Common myeloid progenitor, CD34-positive (primary cell): ENCODE measurements at places on chromosomes 7 and 10.
A peak's percentile ranks its signal among the peaks of the same experiment; 100 is the strongest.

DNA sequence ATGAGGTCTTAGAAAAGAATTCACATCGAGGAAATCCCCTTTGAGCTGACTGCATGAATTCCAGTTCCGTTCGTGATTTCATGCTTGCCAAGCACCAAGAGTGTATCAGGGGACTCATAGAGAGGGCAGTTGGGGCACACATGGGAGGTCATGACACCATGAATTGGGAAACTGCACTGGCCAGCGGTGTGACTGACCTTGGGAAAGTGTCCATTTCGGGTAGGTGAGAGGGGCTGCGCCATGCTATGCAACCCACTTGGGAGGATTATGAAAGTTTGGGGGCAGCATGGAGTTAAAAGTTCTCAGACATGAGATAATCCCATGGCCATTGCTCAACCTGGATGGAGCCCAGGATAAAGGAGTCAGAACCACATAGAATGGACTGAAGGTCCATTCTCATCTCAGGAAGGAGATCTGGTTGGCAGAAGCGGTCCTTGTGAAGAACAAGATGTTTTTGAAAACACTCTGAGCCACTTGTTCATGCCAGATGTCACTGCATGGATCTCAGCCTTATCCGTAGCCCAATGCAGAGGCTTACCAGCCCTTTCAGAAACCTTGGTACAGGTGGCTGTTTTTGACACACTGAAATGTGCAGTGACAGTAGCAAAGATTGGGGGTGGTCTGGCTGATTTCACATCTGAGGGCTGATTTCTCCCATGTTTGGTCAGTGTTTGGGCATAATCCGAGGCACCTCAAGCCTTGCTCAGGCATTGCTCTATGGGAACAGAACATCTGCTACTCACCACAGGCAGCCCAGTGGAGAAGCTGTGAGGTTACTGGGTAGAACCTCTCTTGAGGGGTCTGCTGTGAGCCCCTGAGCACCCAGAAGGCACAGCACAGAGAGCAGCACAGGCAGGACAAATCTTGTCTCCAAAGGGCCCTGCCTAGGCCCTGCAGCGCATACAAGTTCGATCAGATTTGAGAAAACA is 252.3 kb downstream of the CXCL12 start:
- DNase-seq = no peak
- H3K4me1 ChIP-seq = no peaks in the 10 kb centered on the region
- no peak overlapping the region for H3K4me3 ChIP-seq
- H3K27me3 ChIP-seq = no peaks in the 10 kb centered on the region
- no peaks in the 10 kb centered on the region for H3K36me3 ChIP-seq

DNA sequence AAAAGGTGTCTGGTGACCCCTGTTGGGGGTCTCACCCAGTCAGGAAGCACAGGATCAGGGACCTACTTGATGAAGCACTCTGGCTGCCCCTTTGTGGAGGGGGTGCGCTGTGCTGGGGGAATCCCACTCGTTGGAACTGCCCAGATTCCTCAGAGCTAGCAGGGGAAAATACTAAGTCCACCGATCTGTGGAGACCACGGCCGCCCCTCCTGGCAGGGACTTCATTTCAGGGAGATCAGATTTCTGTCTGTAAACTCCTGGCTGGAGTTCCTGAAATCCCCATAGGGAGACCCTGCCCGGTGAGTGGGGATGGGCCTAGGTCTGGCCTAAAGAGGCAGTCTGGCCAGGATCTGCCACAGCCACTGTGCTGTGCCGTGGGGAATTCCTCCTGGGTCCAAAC is 79.3 kb upstream of the ADCY1 start:
- no peak for DNase-seq
- H3K27ac ChIP-seq = no peak overlapping the region

DNA sequence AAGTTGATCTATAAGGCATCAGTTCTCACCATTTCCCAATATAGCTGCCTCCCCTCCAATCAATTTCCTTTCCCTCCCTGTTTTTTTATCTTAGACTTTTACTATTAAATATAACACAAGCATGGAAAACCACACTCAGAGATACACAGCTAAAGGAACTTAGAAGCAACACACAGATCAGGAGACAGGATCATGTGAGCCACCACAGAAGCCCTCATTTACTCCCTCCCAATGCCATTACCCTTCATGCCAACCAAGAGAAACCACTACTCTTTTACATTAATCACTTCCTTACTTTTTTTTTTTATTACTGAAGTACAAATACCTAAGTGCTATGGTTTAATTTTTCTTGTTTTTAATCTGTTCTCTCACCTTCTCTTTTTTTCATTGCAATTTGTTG is 33.0 kb downstream of the COG5 start:
- H3K36me3 ChIP-seq = peaks cover 6% of the 10 kb centered on the region
- no peaks in the 10 kb centered on the region for H3K27me3 ChIP-seq
- H3K4me3 ChIP-seq = no peak overlapping the region
- peak; percentile 5 for DNase-seq
- no peaks in the 10 kb centered on the region for H3K4me1 ChIP-seq
- no peak overlapping the region for H3K27ac ChIP-seq

GRCh38 chr10:6151087-6151977 is 51.4 kb upstream of the PFKFB3 start:
- peak; percentile 88 for DNase-seq
- peaks cover 60% of the 10 kb centered on the region for H3K4me1 ChIP-seq
- peak overlapping the region; percentile 76 for H3K4me3 ChIP-seq
- H3K27me3 ChIP-seq = no peaks in the 10 kb centered on the region

GRCh38 chr10:47371629-47372485 is 12.2 kb downstream of the ZNF488 start:
- no peak overlapping the region for H3K4me3 ChIP-seq
- no peaks in the 10 kb centered on the region for H3K4me1 ChIP-seq
- no peak overlapping the region for H3K27ac ChIP-seq
- no peaks in the 10 kb centered on the region for H3K36me3 ChIP-seq
- peaks cover under 1% of the 10 kb centered on the region for H3K27me3 ChIP-seq
- no peak for DNase-seq

GRCh38 chr10:69902835-69903535 is 101.3 kb downstream of the COL13A1 start:
- no peak overlapping the region for H3K4me3 ChIP-seq
- H3K36me3 ChIP-seq = no peaks in the 10 kb centered on the region
- no peaks in the 10 kb centered on the region for H3K4me1 ChIP-seq
- H3K27me3 ChIP-seq = no peaks in the 10 kb centered on the region

GRCh38 chr7:53326634-53327033 is 291.2 kb downstream of the POM121L12 start:
- no peaks in the 10 kb centered on the region for H3K27me3 ChIP-seq
- no peak overlapping the region for H3K27ac ChIP-seq
- H3K4me1 ChIP-seq = no peaks in the 10 kb centered on the region

DNA sequence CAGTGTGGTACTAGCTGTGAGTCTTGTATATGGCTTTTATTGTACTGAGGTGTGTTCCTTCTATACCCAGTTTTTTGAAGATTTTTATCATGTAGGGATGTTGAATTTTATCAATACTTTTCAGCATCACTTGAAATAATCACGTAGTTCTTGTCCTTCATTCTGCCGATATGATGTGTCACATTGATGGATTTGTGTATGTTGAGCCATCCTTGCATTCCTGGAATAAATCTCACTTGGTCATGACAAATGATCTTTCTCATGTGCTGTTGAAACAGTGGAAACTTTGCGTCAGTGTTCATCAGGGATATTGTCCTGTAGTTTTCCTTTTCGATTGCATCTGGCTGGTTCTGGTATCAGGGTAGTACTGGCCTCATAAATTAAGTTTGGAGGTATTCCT is 7.1 kb upstream of the PRKAR1B start:
- no peaks in the 10 kb centered on the region for H3K27me3 ChIP-seq
- no peaks in the 10 kb centered on the region for H3K4me1 ChIP-seq
- peak; percentile 37 for DNase-seq
- no peak overlapping the region for H3K27ac ChIP-seq
- H3K4me3 ChIP-seq = no peak overlapping the region
- H3K36me3 ChIP-seq = peaks cover 54% of the 10 kb centered on the region
